NCI-H1930 (cell line): ENCODE measurements at places on chromosomes 1 and 21.

- no peak for DNase-seq
Measured at GRCh38 chr1:214552174-214552608, 789 bp upstream of the PTPN14 start.

- DNase-seq, result no peak
Measured at GRCh38 chr1:223289621-223290020, 74.4 kb downstream of the SUSD4 start.

DNA sequence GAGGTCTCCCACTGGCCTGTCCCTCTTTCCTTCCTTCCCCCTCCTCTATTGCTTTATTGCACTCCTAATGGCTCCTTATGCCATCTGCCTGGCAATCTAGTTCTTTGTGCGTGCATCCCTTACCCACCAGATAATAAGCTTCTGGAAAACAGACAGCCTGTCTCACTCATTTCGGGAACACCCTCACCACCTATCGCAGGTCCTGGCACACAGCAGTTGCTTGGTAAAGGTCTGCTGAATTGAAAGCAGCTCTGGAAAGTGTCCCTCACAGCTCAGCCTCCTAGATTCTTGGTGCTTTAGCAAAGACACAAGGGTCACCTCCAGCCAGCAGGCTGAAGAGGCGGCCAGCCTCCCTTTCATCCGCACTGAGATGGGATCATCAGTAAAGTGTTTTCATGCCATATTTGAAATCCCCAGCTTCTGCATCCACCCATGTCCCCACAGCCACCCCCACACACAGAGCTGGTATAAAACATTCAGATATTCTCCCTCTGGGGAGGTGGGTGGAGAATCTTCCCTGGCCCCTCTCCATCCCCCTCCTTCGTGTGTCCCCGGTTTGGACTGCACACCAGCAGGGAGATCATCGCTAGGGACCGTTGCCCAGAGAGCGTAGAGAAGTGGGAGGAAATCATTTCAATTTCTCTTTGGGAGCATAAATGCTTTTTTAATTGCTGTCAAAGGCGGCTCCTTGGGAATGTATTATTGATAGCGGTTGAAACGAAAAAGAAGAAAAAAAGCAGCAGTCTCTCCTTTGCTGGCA lies 29.1 kb upstream of the ATP2B4 start:
- DNase-seq, result no peak

- no peak for DNase-seq
Measured at GRCh38 chr1:25647863-25648262, 31.3 kb downstream of the MAN1C1 start.

GRCh38 chr1:67892476-67893125 lies 59.3 kb upstream of the GNG12 start:
- DNase-seq, result no peak

DNA sequence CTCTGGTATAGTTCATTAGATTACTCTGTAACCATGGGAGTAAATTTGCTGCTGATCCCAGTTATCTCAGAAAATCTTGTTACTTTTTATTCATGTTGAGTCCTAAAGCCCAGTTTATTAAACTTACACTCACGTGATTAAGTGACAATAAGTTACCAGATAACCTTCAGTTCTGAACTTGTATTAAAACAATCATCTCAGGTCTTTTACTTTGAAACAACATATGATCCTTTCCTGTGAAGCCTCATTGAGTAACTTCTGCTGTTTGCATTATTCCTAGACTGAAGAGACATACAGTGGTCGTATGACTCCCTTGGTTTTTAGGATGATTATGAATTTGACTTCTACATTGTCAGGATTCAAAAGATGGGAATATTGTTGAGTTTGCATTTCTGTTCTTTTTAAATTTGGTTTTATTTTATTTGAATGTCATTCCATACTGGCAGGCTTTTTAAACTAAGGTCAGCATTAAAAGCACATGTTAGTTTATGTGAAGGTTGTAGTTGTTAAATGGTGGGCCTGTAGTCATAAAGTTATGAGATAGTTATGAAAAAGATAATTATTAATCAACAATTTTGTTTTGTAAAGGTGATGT lies 117.9 kb downstream of the CD247 start:
- DNase-seq, result no peak

DNA sequence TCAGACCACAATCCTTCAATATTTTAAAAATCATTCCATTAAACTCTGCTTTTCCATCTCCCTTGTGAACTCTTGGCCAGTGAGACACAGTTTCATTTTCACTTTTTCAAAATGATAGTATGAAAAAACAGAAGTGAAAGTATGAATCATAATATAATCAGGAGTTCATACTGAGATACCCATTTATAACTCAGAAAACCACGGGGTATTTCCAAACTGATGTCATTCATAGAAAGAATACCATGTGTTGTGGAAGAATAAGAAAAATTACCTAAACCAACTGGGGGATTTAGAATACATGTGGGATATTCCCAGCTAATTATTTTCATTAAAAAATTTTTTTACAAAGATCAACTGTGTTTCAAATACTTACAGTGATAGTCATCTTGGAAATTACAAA lies 149.9 kb downstream of the MRPL39 start:
- no peak for DNase-seq

GRCh38 chr1:27626031-27626935 lies 8.7 kb downstream of the FGR start:
- DNase-seq, result no peak

GRCh38 chr1:109721042-109721441 lies 9.0 kb downstream of the GSTM5 start:
- DNase-seq, result no peak

- no peak for DNase-seq
Measured at GRCh38 chr1:211885747-211886522, 55.4 kb upstream of the LPGAT1 start.

DNA sequence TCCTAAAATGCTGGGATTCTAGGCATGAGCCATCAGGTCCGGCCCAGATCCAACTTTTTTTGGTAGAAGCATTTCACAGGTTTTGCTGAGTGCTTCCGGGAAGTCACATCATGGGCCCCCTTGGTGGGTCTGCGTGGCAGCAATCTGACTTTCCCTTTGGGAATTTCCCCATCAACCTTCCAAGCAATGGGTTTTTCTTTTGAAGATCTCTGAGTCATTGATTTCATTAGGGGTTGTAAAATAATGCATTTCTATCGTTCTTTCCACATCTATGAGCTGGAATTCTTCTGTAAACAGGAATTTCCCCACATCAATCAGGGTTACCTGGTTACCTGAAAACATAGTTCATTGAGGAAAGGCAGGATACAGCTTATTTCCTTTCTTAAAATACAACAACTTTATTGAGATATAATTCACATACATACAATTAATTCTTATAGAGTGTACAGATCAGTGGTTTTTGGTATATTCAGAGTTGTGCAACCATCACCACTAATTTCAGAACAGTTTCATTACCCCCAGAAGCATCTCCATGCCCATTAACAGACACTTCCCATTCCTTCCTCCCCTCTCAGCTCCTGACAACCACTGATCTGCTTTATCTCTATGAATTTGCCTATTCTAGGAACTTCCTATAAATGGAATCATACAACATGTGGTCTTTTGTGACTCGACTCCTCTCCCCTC lies 9.9 kb upstream of the ZBTB17 start:
- no peak for DNase-seq

DNA sequence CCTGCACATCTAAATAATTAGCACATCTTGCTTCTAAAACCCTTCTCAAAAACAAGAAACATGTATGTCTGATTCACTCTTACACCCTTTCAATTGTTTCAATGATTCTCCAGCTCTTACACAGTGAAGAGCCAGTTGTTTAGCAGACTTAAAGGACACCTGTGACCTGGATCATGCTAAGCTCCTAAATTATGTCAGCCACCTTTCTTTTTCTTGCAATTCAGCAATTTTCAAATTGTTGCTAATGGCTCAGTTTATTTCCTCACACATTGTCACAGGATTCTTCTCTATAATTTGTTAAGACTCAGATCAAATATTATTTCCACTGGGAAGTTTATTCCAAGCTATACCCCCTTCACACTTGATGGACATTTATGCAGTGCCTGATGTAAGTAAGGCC lies 413.2 kb downstream of the PLA2G4A start:
- no peak for DNase-seq

DNA sequence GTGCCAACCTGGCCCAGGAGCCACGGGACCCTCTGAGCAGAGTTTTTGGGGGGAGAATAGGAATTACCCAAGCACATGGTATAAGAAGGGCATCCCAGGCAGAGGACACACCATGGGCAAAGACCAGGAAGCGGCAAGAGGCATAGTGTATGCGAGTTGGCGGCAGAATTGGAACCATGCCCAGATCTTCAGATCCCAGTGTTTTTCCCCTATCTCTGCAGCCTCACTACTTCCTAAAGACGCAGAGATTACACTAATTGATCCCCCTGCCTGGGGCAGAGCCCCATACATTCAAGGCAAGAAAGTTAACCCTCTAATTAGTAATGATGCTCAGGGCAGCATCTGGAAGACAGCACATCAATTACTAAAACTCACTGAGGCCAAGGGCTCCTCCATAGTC lies 48.2 kb downstream of the SYT2 start:
- DNase-seq, result no peak

DNA sequence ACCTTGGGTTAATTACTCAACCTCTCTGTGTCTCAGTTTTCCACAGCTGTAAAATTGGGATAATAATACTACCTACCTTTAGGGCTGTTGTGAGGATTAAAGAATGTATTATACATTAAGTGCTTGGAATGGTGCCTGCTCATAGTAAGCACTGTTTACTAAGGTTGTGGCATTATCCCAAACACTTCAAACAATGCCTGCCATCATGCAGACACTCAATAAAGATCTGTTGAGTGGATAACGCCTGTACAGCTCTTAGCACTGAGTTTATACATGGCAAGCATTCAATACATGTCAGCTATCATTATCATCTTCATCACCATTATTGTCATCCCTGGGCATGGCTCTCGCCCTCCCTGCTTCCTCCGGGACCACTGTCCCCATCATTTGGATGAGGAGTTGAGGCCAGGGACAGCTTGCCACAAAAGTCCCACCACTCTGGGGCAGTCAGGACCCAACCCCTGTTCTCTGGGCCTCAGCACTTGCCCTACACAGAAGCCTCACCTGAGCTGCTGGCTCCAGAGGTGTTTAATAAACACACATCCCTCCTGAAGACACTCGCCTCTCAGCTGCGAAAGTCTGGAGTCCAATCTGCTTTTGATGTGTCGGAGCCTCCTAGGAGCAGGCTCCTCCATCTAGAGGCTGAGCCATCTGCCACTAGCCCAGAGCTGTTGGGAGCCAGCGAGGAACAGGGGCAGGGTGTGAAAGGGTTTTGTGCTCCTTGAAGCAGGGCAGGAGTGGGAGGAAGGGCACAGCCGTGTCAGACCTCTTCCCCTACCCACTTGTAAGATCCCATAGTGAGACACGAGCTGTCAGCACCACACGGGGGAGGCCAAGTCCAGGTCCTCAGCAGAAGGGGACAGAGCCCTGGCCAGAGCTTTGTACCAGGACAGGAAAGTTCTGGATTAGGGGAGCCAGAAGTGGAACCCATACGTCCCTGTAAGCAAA lies 80.9 kb upstream of the ZC3H12A start:
- no peak for DNase-seq

- no peak for DNase-seq
Measured at GRCh38 chr1:212982430-212983152, 32.2 kb downstream of the VASH2 start.

- DNase-seq, result peak; percentile 20
Measured at GRCh38 chr1:147505568-147505967, 35.7 kb upstream of the BCL9 start.

GRCh38 chr1:185170291-185170848 lies 13.4 kb downstream of the SWT1 start:
- DNase-seq, result peak; percentile 50

DNA sequence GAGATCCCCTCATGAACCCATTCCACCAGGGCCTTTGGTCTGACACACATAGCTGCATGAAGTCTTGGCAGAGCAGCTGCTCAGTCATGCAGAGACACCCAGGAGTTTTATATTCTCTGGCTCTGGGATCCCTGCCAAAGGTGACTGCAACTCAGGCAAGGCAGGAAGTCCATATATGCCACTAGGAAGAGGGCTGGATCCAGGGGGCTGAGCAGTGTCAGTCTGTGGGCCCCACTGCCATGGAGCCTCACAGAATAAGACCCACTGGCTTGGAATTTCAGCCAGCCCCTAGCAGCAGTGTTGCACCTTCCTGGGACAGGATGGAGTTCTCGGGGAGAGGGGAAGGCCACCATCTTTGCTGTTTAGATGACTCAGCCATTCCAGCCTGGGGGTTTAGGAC lies 199.7 kb downstream of the TBX15 start:
- DNase-seq, result no peak

- DNase-seq, result no peak
Measured at GRCh38 chr1:172903581-172904220, 147.0 kb downstream of the TNFSF18 start.

DNA sequence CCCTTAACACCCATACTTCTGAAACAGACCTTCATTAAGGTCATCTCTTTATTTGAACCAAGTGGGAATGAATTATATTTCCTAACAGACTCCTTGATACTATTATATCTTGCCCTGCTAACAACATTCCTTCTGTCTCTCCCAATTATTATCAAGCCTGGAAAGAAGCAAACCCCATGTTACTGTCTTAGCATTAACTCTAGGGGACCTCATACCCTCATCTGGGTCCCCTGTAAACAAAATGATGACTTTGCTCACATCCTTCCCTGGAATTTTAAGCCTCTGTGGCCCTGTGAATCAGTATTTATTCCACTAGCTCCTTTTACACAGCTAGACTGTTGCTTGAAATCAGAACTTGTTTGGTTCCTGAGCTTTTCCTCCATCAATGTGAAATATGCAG lies 38.3 kb upstream of the BCL10 start:
- no peak for DNase-seq

DNA sequence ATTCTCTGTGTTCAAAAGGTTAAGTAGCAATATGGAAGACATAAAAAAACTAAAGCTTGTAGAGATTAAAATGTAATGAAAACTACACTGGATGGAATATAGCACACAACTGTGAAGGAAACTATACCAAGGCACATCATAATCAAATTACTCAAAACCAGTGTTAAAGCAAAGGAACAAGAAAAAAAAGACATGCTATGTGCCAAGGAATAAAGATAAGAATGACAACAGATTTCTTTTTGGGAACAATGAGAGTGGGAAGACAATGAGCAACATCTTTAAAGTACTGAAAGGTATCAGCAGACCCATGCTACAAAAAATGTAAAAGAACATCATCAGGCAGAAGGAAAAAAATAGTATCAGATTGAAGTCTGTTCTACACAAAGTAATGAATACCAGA lies 157.8 kb downstream of the VPS13D start:
- no peak for DNase-seq

GRCh38 chr21:45306453-45306831 lies 18.7 kb upstream of the POFUT2 start:
- DNase-seq, result no peak

- DNase-seq, result no peak
Measured at GRCh38 chr21:46639489-46640386, 4.3 kb downstream of the PRMT2 start.

DNA sequence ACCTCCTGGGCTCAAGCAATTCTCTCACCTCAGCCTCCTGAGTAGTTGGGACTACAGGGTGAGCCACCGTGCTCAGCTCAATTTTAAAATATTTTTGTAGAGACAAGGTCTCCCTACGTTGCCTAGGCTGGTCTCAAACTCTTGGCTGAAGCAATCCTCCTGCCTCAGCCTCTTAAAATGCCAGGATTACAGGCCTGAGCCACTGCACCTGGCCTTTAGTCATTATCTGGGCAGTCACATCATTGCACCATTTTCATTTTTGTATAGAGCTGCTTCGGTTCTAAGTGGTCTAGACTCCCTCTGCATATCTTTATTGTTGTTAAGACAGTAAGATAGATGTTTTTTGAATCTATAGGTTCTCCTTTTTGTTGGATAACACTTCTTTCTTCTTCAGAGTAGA lies 39.9 kb downstream of the ATF3 start:
- DNase-seq, result no peak
